Activated CD8-positive, alpha-beta memory T cell treated with anti-CD3 and anti-CD28 coated beads for 24 hours (primary cell): ENCODE measurements at places on chromosomes 5 and 9.

DNA sequence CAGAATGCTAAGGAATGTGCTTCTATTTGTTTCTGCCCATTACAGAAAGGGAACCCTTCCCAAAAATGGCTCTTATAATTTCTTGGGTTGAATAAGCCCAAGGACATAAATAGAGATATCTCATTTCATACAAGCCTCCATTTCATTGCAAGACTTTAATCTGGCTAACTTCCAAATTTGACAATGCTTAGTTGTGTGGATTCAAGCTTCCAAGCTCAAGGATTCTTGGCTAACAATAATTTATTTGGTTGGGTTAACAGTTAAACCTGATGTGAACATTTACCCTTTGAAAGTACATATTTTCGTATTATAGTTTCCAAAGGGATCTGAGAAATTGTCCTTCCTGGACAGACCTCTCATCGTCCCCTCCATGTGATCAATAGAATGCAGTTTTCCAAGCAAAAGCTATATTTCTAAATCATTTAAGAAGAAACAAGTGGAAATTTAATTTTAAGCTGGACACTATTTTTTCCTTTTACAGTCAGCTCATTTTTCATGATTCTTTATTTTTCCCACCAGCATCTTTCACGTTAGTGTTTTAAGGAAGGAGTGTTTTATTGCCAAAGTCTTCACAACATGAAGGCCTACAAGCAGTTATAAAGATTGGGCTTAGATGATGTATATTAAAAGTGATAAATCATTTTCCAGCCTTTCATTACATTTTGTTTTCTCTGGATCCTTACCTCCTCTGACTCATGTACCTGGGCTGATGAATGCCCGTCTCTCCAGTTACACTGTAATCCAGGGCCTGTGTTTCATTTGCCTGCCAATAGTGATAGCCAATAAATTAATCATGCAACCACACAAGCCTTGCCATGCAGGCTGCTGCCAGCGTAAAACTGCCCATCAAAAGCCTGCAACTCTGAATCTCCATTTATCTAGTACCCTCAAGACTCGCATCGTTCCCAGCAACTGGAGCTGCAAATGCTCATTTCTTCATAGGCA, 176.7 kb downstream of the NTRK2 start:
- DNase-seq = no peak

- no peak for DNase-seq
Measured at GRCh38 chr9:13661014-13661413, 381.5 kb upstream of the MPDZ start.

- DNase-seq = no peak
Measured at GRCh38 chr9:14731294-14731981, 8.9 kb upstream of the CER1 start.

DNA sequence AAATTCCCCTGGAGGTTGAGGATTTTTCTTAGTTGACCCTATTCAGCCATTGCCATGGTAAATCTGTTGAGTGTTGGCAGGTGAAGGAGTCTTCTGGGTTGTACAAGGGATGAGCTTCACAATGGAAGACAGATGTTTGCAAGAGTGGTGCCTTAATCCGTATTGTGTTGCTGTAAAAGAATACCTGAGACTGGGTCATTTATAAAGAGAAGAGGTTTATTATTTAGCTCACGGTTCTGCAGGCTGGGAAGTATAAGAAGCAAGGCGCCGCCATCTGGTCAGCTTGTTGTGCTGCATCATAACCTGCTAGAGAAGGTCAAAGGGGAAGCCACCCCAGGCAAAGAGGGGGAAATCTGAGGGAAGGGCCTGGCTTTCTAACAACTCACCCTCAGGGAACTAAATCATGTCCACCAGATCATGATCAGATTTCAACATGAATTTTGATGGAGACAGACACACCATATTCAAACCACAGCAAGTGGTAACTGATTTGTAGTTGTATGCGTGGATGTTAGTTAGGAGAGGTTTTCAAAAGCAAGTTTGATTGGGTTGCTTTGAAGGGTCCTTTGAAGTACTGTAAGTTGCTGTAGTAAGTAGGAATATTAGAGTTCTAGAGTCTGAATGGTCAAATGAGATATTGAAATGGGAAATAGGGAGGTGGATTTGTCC, 2.5 kb downstream of the TNPO1 start:
- peak; percentile 65 for DNase-seq

- no peak for DNase-seq
Measured at GRCh38 chr5:140351609-140352334, 5.4 kb upstream of the HBEGF start.

GRCh38 chr9:68978066-68978465, 35.8 kb downstream of the PRKACG start:
- no peak for DNase-seq

- no peak for DNase-seq
Measured at GRCh38 chr9:133059623-133060022, 2.2 kb upstream of the CEL start.

- DNase-seq = no peak
Measured at GRCh38 chr9:28607843-28608242, 1034.6 kb upstream of the C9orf72 start.

- no peak for DNase-seq
Measured at GRCh38 chr5:5380298-5380697, 42.2 kb upstream of the ICE1 start.

GRCh38 chr9:19994296-19994695, 205.5 kb upstream of the SLC24A2 start:
- DNase-seq = no peak

GRCh38 chr5:62741761-62742160, 163.1 kb downstream of the LRRC70 start:
- no peak for DNase-seq

DNA sequence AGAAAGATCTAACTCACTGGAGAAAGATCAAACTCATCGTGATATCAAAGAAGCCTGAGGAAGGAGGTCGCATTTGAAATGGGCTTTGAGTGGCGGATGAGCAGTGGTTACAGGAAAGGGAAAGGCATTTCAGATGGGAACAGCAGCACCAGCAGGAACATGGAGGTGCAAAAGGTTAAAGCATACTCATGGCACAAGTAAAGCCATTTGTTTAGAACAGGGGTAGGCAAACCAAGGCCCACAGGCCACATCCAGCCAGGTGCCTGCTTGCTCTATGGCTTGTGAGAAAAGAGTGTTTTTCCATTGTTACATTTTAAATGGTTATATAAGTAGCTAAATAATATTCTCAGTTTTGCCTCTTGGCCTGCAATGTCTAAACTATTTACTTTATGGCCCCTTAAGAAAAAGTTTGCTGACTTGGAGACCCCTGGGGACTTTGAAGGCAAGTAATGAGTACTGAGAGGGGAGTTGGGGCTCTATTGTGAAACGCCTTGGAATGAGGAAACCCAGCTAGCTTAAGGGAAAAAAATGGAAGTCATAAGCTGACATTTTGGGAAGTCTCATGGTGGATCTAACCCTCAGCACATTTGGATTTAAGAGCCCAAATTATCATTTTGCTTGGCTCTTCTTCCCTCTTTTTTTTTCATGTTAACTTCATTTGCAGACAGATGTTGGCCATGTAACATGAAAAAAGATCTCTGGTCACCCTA, 211.1 kb downstream of the NR3C1 start:
- no peak for DNase-seq

DNA sequence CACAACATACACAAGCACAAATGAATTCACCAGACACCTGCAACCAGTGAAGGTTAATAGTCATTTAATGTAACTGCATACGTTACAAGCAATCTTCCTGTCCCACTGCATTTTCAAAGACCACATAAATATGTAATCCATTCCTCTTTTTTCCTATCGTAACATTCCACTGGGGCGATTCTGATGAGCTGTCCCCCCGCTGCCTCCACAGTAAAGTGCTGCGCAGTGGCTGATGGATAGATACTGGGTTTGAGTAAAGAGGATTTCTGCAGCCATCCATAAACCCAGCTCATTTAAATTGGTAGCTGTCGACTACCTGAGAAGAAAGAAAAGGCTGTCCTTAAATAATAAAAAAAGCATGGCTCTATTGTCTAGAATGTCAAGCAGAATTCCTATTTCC, 181.1 kb downstream of the SPOCK1 start:
- DNase-seq = no peak

- no peak for DNase-seq
Measured at GRCh38 chr9:70566751-70567150, 152.3 kb upstream of the KLF9 start.

DNA sequence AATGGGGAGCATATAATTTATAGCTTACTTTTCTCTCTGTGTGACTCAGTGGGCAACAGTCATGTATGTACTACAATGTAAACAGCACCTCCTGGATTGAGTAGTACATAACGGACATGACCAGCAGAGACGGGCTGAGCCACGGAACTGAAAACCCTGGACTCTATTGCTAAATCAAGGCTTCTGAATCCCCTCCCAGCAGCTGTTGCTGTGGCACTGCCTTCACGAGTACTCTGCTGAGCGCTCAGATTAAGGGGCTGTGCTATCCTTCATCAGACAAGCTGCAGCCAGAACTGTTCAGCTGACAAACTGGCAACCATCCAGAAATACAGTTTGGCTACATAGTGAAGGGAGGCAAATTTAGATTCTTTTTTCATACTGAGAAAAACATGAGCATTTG, 131.3 kb upstream of the CCDC180 start:
- DNase-seq = no peak

GRCh38 chr9:16461137-16461840, 409.2 kb downstream of the BNC2 start:
- no peak for DNase-seq

- no peak for DNase-seq
Measured at GRCh38 chr9:101229606-101230005, 155.2 kb downstream of the BAAT start.

DNA sequence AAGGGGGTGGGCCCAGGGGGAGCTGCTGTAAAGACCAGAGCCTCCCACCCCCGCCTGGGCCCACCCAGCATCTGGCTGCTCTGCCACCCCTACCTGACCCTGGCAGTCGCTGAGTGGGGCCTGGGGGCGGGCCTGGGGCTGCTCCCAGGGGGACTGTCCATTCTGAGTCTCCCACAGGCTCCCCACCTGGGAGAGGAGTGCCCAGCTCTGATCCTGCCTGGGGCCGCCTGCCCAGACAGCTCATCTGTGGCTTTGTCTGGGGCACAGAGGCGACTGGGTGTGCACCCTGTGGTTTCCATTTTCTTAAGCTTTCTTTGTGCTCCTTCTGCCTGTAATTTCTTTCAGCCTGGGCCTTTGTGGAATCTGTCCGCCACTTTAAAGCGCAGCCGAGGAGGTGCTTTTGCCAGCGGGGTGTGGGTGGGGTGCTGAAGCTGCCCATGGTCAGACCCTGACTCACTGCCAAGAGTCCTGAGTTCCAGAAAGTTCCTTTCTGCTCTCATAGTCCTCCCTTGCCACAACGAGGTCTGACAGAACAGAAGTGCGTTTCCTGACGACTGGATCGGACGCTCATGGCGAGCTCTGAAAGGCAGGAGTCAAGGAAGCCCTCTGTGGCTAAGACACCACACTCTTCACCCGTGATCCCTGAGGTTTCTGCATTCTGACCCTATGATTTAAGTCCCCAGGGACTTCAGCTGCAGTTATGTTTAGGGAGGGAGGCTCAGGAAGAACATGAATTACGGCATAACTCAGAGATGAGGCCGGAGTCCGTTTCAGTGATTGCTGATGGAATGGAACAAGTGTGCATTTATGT, 225.0 kb downstream of the FANCC start:
- DNase-seq = no peak

- DNase-seq = no peak
Measured at GRCh38 chr9:7707934-7708333, 91.6 kb downstream of the DMAC1 start.

DNA sequence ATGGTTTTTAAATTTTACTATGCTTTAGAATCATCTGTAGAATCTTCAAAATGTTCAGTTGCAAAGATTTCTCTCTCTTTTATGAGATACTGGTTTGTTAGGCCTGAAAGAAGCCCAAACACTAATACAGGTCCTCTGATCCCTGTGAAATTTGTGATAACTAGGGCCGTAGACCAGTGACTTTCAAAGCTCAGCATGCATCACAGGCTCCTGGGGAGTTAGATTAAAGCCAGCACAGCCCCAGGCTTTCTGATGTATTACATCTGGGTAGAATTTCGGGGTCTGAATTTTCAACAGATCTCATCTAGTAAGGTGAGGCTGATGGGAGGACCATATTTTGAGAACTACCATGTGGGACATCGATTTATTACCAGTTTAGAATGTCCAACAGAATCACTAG, 194.1 kb upstream of the PTPRD start:
- DNase-seq = no peak

GRCh38 chr5:143396353-143396940, 7.0 kb downstream of the NR3C1 start:
- DNase-seq = no peak

GRCh38 chr9:21711504-21711903, 90.9 kb upstream of the MTAP start:
- DNase-seq = no peak

DNA sequence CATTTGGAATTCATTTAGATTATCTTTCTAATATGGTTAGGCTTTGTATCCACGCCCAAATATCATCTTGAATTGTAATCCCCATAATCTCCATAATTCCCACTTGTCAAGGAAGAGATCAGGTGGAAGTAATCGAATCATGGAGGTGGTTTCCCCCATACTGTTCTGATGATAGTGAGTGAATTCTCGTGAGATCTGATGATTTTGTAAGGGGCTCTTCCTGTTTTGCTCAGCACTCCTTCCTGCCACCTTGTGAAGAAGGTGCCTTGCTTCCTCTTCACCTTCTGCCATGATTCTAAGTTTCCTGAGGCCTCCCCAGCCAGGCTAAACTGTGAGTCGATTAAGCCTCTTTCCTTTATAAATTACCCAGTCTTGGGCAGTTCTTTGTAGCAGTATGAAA, 527.5 kb upstream of the ARRDC3 start:
- DNase-seq = no peak

DNA sequence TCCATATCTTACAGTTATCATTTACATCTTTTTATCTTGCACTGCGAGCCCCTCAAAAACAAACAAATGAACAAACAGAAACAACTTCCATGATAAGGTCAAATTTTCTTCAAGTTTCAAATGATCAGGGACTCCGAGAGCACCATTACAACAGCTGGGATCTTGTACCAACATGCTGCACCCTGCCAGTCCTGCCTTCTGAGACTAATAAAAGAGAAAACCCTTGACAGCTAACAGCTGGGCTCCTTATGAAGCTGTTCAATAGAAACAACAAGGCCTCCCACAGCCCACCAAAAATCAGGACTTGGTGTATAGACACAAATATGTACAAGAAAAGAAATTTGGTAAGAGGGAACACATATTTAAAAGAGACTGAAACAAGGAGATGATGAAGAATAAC, 985.3 kb upstream of the DMAC1 start:
- DNase-seq = no peak

GRCh38 chr5:165495829-165496380, 1990.5 kb downstream of the MAT2B start:
- no peak for DNase-seq

DNA sequence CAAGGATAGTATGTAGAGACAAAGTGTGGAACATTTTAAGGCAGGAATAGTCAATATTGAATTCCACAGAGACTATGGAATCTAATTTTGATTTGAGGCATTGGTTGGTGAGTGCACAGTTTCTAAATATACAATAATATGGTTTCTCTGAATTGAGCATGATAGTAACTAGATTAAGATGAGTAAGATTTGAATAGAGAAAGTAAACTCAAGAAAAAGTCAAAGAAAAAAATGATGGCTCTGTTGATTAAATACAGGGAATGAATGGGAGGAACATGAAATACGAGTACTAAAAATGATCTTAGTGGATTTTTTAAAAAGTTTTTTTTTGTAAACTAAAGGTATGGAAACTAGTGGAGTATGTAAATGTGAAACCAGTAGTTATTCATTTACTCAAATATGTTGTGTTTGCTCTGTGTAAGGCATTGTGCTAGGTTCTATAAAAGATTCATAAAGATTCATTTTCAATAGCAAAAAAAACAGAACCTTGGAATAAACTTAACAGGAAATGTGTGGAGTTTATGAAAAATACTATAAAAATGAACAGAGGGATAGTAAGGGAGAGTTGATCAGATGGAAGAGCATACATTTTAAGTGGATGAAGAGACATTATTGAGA, 101.2 kb downstream of the ZCCHC7 start:
- no peak for DNase-seq
